ENCODE measurements at places on chromosomes 1 and 21. TPM values are rescaled to one million over a fixed set of nuclear protein-coding genes. Genes with fewer than 3 reads are reported as not detected.

- no peak overlapping the region for H3K4me3 ChIP-seq
- H3K4me1 ChIP-seq = no peaks in the 10 kb centered on the region
- no peaks in the 10 kb centered on the region for H3K27me3 ChIP-seq
- DNase-seq = no peak
- H3K27ac ChIP-seq = no peak overlapping the region
These were observed 14.0 kb upstream of the DISC1 start for GRCh38 chr1:231612393-231613089.

DNA sequence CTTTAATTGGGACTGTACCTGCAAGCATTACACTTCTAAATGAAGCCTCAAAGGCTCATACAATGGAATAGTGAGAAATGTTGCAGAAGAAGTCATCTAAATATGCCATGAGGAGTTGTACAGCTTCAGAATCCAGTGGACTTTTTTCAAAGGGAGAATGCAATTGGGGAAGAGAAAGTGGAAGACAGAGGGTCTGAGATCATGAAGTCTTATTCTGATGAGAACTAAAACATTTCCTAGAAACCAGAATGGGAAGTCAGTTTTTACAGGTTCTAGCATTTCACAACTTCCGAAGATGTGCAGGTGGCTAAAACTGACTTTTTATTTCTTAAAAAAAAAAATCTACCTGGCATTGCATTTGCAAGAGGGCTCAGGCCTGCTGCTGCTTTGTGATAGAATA lies 424.4 kb upstream of the RUNX1 start:
- H3K4me3 ChIP-seq = no peak overlapping the region
- H3K27ac ChIP-seq = no peak overlapping the region
- DNase-seq = no peak
- H3K4me1 ChIP-seq = peaks cover 12% of the 10 kb centered on the region
- H3K36me3 ChIP-seq = no peaks in the 10 kb centered on the region
- H3K27me3 ChIP-seq = no peaks in the 10 kb centered on the region

- H3K36me3 ChIP-seq = no peaks in the 10 kb centered on the region
- no peak overlapping the region for H3K27ac ChIP-seq
- H3K4me3 ChIP-seq = no peak overlapping the region
- peaks cover 18% of the 10 kb centered on the region for H3K4me1 ChIP-seq
- DNase-seq = peak; percentile 14
- H3K27me3 ChIP-seq = no peaks in the 10 kb centered on the region
These were observed 43.6 kb upstream of the IFFO2 start for GRCh38 chr1:19000065-19000464.

DNA sequence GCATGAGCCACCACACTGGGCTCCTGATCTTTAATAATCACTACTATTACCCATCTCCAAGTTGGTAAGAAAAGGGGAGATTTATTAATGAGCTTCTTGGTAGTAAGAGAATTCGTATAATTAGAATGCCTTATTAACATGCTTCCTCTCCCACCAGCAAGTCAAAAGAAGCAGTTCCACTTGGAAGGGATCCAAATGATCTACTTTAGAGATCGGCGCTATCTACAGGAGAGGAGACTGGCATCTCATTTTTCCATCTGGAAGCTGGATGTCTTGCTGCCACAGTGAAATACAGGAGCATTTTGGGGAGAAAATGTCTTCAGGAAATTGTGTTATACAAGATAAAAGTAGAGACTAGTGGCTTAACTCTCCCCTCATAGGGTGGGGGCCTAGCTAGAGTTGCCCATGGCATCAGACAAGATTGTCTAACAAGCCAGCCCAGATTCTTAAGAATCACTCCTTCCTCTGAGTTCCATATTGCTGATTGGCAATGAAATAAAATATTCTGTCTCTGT lies 33.6 kb upstream of the CAMSAP2 start:
- no peaks in the 10 kb centered on the region for H3K4me1 ChIP-seq
- no peak for DNase-seq
- H3K36me3 ChIP-seq = no peaks in the 10 kb centered on the region
- H3K27ac ChIP-seq = no peak overlapping the region
- no peaks in the 10 kb centered on the region for H3K27me3 ChIP-seq

GRCh38 chr1:71853360-71853759 lies 429.0 kb downstream of the NEGR1 start:
- H3K27ac ChIP-seq = no peak overlapping the region
- no peak for DNase-seq
- H3K27me3 ChIP-seq = no peaks in the 10 kb centered on the region
- no peaks in the 10 kb centered on the region for H3K4me1 ChIP-seq
- H3K36me3 ChIP-seq = no peaks in the 10 kb centered on the region

DNA sequence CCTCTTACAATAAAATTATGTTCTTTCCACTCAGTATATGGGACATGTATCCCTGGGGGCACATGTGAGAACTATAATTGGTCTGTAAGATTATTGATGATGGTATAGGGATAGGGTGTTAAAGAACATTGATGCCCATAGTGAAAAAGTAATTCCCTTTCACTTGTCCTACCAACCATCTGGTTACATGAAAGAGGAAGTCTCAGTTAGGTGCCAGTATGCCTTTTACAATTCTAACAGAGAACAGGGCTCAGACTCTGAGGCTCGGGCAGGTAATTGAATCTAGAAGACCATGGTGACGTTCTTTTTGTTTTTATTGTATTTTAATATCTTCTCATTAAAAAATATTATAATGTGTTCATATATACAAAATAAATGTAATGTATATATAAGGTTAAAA lies 113.6 kb downstream of the FGGY start:
- DNase-seq = no peak
- no peaks in the 10 kb centered on the region for H3K27me3 ChIP-seq
- no peaks in the 10 kb centered on the region for H3K36me3 ChIP-seq
- H3K4me1 ChIP-seq = no peaks in the 10 kb centered on the region
- no peak overlapping the region for H3K4me3 ChIP-seq

- H3K4me3 ChIP-seq = no peak overlapping the region
- no peak overlapping the region for H3K27ac ChIP-seq
- no peak for DNase-seq
- H3K36me3 ChIP-seq = no peaks in the 10 kb centered on the region
- no peaks in the 10 kb centered on the region for H3K27me3 ChIP-seq
These were observed 544.3 kb downstream of the KCNT2 start for GRCh38 chr1:196063952-196064351.

- H3K27me3 ChIP-seq = no peaks in the 10 kb centered on the region
- H3K4me3 ChIP-seq = no peak overlapping the region
- no peak overlapping the region for H3K27ac ChIP-seq
- H3K4me1 ChIP-seq = no peaks in the 10 kb centered on the region
- H3K36me3 ChIP-seq = no peaks in the 10 kb centered on the region
- DNase-seq = no peak
These were observed 42.3 kb downstream of the LACTBL1 start for GRCh38 chr1:22930240-22930912.

- no peak overlapping the region for H3K4me3 ChIP-seq
- DNase-seq = no peak
- no peaks in the 10 kb centered on the region for H3K4me1 ChIP-seq
- H3K27ac ChIP-seq = no peak overlapping the region
- H3K27me3 ChIP-seq = no peaks in the 10 kb centered on the region
- no peaks in the 10 kb centered on the region for H3K36me3 ChIP-seq
These were observed 3.5 kb upstream of the CLEC20A start for GRCh38 chr1:178500091-178500770.

DNA sequence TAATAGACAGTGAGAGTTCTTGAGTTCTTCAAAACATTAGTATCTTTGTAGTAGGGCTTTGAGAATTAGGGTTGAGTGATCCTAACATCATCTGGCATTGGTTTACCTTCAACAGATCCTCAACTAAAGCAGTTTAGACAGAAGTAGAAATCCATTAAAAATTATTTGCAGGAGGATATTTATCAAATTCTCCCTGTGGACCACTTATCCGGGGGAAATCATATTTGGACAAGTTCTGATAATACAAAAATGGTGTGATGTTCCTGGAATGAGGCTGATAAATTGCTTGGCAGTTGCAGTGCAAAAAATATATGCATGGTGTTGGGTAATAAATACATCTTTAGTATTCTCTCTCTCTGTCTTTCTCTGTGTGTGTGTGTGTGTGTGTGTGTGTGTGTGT lies 115.1 kb upstream of the CHODL start:
- H3K4me3 ChIP-seq = no peak overlapping the region
- H3K36me3 ChIP-seq = no peaks in the 10 kb centered on the region
- H3K27ac ChIP-seq = no peak overlapping the region
- no peak for DNase-seq
- no peaks in the 10 kb centered on the region for H3K4me1 ChIP-seq

- peak overlapping the region; percentile 89 for H3K4me3 ChIP-seq
- no peaks in the 10 kb centered on the region for H3K27me3 ChIP-seq
- no peaks in the 10 kb centered on the region for H3K36me3 ChIP-seq
- DNase-seq = no peak
- peak overlapping the region; percentile 99 for H3K27ac ChIP-seq
These were observed 519 bp downstream of the RERE start for GRCh38 chr1:8816831-8817411.

- no peaks in the 10 kb centered on the region for H3K36me3 ChIP-seq
- DNase-seq = no peak
- H3K27ac ChIP-seq = no peak overlapping the region
- H3K27me3 ChIP-seq = no peaks in the 10 kb centered on the region
- H3K4me3 ChIP-seq = no peak overlapping the region
These were observed 17.5 kb upstream of the ALPL start for GRCh38 chr1:21491488-21492355.

GRCh38 chr1:10753299-10753698 lies 43.1 kb downstream of the CASZ1 start:
- no peak overlapping the region for H3K27ac ChIP-seq
- DNase-seq = no peak
- H3K4me3 ChIP-seq = no peak overlapping the region
- no peaks in the 10 kb centered on the region for H3K36me3 ChIP-seq

DNA sequence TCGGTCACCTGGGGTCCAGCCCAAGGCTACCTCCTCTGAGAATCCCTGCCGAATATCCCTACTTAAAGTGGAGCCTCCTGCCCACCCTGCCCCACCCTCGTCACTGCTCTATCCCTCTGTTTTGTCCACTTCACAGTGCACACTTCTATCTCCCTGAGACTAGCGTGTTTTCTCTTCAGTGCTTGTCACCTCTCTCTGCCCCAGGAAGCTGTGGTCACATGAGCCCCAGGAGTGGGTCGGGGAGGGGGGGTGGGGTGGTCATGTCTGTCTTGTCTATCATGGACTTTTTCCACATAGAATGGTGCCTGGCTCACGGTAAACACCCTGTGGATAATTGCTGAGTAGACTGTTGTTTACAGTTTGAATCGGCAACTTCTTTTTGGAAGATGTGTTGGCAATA lies 673.6 kb downstream of the PTPRU start:
- no peaks in the 10 kb centered on the region for H3K27me3 ChIP-seq
- no peak overlapping the region for H3K27ac ChIP-seq
- H3K4me1 ChIP-seq = no peaks in the 10 kb centered on the region

DNA sequence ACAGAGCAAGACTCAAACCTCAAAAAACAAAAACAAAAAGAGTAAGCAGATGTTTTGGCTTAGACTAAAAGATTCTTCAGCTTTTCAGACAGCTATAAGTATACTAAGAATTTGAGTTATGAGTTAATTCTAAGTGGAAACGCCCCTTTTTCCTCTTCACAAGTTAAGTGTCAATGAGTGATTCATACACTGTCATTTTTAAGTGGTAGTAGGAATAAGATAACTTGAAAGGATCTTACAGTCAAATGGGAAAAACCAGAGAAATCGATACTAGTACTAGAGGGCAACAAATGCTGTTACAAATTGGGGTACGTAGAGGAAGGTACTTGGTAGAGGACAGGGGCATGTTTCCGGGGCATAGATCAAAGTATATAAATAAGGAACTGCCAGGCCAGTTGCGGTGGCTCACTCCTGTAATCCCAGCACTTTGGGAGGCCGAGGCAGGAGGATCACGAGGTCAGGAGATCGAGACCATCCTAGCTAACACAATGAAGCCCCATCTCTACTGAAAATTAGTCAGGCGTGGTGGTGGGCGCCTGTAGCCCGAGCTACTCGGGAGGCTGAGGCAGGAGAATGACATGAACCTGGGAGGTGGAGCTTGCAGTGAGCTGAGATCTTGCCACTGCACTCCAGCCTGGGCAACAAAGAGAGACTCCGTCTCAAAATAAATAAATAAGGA lies 7.4 kb downstream of the H3-3A start:
- H3K4me3 ChIP-seq = no peak overlapping the region
- no peak overlapping the region for H3K27ac ChIP-seq
- peaks cover 57% of the 10 kb centered on the region for H3K4me1 ChIP-seq
- H3K27me3 ChIP-seq = no peaks in the 10 kb centered on the region

- H3K4me1 ChIP-seq = peaks cover 19% of the 10 kb centered on the region
- DNase-seq = no peak
- H3K4me3 ChIP-seq = no peak overlapping the region
- no peaks in the 10 kb centered on the region for H3K36me3 ChIP-seq
- no peaks in the 10 kb centered on the region for H3K27me3 ChIP-seq
These were observed 242.1 kb upstream of the JUN start for GRCh38 chr1:59025898-59026426.

DNA sequence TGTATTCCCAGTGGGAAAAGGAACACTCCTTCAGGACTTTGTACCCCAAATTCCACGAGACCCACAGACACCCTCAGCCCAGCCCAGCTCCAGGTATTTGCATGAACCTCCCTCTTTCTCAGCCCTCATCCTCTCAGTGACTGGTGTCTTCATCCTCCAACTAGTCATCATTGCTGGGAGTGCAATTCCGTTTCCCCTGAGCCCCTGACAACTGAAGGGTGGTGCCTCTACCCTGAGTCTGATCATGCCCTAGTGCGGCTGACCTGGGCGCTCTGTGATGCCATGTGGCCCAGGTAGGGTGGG lies 3.8 kb upstream of the ZNF692 start:
- peak overlapping the region; percentile 84 for H3K4me3 ChIP-seq
- DNase-seq = no peak
- H3K27ac ChIP-seq = peak overlapping the region; percentile 79
- H3K36me3 ChIP-seq = no peaks in the 10 kb centered on the region
- no peaks in the 10 kb centered on the region for H3K27me3 ChIP-seq

The TEX35 gene
- total RNA-seq = not detected

The PCAT6 gene
- not detected for total RNA-seq

The TMEM240 gene
- 3.9 TPM for total RNA-seq

The CD5L gene
- not detected for total RNA-seq

The PDE4B gene
- 29.0 TPM for total RNA-seq

The CRABP2 gene
- 97.7 TPM for total RNA-seq

The TCHH gene
- total RNA-seq = 0.25 TPM

The PTPRF gene
- 139 TPM for total RNA-seq
